ENCODE measurements at places on chromosomes 12 and 14.

DNA sequence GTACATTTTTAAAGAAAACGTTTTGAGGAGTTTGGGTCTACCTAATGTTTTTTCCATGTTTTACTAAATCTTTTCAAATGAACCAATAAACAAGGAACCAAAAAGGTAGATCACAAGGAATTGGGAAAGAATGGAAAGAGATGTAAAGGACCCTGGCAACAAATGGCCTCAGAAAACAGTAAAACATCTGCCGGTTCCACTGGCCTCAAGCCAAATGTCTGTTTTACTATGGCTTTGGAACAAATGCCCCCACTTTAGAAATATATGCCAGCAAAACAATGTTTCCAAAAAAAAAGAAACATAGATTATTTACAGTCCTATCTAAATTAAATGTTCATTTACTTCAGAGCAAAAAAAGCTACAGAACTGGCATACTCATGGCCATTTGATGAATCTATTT is 3.0 kb downstream of the TRMT5 start:
- no peak for DNase-seq

- no peak for DNase-seq
Observed at GRCh38 chr12:6229224-6230218, 29.3 kb downstream of the CD9 start.

DNA sequence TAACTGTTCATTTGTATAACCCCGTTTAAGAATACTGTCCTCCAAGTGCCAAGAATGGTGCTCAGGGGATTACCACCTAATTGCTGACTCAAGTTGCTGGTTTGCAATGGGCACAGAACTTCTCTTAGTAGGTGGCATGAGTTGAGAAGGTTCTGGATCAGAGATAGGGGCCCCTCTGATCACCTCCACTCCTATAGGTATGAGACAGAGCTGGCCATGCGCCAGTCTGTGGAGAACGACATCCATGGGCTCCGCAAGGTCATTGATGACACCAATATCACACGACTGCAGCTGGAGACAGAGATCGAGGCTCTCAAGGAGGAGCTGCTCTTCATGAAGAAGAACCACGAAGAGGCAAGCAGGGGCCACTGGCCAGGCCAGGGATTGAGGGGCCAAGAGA is 1.6 kb downstream of the KRT18 start:
- no peak for DNase-seq

DNA sequence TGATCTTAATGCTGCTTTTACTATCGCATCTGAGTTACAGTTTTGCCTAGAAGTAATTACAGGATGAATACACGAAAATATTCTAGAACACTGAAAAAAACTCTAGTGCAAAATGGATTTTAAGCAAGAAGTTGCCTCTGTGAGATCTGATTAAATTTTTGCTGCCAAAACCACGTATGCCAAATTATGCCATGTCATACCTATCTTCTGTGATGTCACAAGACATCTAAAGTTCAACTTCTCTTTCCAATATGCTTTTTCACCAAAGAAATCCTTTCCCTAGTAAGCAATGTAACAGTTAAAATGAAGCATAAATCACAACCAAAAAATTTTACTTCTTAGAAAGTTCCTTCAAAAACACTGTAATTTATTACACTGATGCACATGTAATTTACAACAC is 39.6 kb downstream of the HECTD4 start:
- DNase-seq = no peak

GRCh38 chr12:130780880-130781575 is 58.0 kb downstream of the STX2 start:
- DNase-seq = no peak

GRCh38 chr12:123119808-123120207 is 31.1 kb downstream of the PITPNM2 start:
- DNase-seq = peak; percentile 20

DNA sequence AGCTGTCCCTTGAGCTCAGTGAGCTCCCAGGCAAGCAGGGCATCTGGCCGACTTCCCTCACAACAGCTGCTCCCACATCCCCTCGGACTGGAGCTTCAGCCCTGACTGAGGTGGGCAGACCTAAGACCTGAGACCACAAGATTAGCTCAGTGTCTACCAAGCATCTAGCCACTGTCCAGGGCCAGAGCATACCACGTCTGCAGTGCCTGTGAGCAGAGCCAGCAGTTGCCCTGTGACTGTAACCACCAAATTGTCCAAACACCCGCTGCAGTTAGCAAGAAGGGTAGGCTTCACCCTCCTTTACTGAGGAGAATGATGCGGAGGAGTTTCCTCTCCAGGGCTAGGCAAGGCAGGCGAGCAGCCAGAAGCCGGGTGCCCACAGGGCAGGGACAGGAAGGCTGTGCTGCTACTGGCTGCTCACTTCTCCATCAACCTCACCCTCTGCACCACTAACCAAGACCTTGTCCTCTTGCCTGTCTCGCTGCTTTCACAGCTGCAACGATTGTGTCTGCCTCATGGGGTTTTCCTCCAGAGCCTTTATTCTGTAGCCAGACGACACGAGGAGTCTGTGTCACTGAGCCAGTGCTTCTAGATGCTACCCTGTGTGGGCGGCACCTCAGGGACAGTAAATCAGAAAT is 53.9 kb downstream of the ANAPC7 start:
- peak; percentile 66 for DNase-seq
